ENCODE measurements at places on chromosomes 2 and 18.

- DNase-seq = no peak
These were observed 948.7 kb downstream of the TSN start for GRCh38 chr2:122704109-122704563.

- DNase-seq = no peak
These were observed 17.2 kb upstream of the ASB1 start for GRCh38 chr2:238409341-238410199.

GRCh38 chr2:191050640-191050987 lies 36.6 kb upstream of the STAT1 start:
- no peak for DNase-seq

DNA sequence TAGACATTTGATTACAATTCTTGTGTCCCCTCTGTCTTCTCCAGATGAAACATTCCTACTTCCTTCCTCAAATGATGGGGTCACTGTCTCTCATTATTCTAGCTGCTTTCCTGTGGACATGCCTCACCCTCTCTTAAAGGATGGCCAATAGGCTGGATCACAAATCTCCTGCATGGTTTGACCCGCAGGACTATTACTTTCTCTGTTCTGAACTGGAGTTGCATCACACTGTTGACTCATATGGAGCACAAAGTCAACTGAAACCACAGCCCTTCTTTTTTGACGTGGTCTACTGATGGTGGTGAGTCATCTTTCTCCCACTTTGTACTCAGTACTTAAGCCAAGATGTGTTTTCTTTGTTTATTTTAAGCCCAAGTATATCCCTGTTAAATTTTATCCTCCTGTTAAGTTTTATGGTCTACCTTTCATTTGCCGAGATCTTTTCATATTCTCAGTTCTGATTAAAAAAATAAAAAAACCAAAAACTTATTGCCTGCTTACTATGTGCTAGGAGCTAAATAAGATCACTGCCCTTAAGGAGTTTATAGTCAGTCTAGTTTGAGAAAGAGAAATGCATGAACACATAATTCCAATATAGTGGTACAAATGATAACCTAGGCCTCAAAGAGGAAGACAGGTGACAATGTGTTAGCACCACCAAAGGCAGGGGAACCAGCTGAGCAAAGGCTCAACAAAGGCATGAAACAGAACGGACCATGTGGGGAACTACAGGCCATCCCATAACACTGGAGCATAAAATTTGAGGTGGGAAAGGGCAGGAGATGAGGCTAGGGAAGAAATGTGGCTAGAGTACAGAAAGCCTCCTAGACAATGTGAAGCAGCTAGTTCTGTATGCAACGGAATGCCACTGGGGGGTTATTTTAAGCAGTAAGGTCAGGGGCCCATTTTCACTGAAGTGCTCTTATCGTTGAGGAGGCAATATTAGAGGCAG lies 67.6 kb upstream of the ZFP36L2 start:
- DNase-seq = no peak

Measured in D341Med (cell line).